ENCODE measurements at places on chromosomes 11 and 22.

DNA sequence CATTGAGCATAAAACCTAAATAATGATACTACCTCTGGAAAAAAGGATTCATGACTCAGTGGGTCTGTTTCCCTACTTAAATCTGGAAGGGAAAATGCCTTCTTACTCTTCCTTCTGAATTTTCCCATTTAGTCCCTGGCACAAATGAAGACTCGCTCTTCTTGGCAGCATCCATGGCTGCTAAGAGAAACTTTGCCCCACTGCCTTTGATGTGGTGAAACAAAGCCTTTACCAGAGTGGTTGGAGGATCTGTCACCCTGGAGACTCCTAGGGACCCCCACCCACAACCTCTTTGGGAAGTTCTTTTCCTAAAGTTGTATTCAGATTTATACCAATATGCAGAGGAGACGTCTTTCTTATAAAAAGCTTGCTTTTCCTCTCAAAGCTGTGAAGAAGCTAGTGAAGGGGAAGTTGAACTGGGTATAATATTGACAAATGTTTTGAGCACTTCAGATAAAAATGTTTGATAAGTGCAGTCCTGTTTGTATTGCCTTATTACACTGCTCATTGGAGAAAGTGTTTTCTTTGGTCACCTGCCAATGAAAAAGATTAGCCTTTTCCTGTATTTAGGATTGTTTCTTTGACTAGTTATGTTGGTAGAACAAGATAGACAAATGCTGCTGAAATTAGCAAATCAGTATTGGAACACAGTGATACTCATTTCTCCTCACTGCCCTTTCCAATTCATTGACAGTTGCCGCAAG lies 77.3 kb downstream of the ARFGAP2 start:
- DNase-seq: no peak

- DNase-seq: no peak
These were observed 9.1 kb downstream of the DCHS1 start for GRCh38 chr11:6646576-6646917.

DNA sequence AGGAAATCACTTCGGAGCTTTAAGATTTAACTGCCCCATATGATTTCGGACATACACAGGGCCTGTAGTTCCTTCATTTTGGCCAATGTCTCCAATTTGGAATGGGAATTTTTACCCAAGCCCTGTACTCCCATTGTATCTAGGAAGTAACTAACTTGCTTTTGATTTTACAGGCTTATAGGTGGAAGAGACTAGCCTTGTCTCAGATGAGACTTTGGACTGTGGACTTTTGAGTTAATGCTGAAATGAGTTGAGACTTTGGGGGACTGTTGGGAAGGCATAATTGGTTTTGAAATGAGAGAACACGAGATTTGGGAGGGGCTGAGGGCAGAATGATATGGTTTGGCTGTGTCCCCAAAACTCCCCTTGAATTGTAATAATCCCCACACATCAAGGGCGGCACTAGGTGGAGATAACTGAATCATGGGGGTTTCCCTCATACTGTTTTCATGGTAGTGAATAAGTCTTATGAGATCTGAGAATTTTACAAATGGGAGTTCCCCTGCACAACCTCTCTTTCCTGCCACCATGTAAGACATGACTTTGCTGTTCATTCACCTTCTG lies 130.5 kb downstream of the LARGE1 start:
- DNase-seq: no peak

DNA sequence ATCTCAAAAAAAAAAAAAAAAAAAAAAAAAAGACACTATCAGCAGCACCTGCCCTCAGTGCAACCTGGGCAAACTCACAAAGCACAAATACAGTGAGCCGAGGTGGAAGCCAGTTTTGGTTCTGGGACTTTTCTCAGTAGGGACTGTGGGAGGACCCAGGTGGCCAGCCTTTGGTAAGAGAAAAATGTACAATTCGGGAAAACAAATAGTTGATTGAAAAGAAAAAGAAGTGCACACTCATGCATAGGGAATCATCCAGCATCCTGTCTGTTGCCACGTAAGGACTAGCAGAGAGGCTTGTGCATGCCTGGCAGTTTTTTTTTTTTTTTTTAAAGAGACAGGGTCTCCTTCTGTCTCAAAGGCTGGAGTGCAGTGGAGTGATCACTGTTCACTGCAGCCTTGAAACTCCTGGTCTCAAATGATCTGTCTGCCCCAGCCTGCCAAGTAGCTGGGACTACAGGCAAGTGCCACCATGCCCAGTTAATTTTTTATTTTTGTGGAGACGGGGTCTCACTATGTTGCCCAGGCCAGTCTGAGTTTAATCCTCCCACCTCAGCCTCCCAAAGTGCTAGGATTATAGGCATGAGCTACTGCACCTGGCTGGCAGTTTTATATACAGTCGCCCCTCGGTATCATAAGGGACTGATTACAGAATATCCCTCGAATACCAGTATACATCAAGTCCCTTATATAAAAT lies 36.7 kb downstream of the TPST2 start:
- DNase-seq: no peak

DNA sequence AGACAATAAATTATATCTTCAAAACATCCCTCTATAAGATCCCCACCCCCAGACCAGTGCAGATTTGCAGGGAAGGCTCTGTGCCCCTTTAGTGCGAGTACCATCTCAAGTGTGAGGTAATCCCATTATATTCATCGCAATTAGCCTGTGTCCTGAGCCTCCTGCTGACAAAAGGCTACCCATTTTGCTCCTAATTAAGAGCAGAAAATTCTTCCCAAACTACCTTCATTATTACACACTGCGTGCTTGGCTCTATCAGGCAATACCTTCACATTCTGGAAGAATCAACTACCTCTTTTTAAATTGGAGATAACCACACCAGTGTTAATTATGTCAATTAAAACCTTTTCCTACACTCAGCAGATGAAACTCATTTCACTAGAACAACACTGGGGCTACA lies 1133.4 kb upstream of the CCDC90B start:
- no peak for DNase-seq

GRCh38 chr22:50139843-50140415 lies 30.6 kb upstream of the PANX2 start:
- DNase-seq: no peak

All from stimulated activated CD4-positive, alpha-beta T cell treated with anti-CD3 and anti-CD28 coated beads, Interleukin-1b, Interleukin-23, amount 100 ng/mL, for 1 hour (primary cell).